Endothelial cell (in vitro differentiated cells): ENCODE measurements at places on chromosomes 1 and 21. TPM values are rescaled to one million over a fixed set of nuclear protein-coding genes. Genes with fewer than 3 reads are reported as not detected.

OR6N1 gene
- total RNA-seq = not detected

GRCh38 chr1:214466403-214467077 is 84.9 kb downstream of the PTPN14 start:
- no peak for DNase-seq

GRCh38 chr21:44555200-44555875 is 3.3 kb downstream of the KRTAP10-3 start:
- DNase-seq = no peak

- no peak for DNase-seq
Measured at GRCh38 chr1:222138095-222138494, 396.2 kb upstream of the DUSP10 start.

GRCh38 chr1:54046671-54047383 is 6.2 kb downstream of the TMEM59 start:
- DNase-seq = no peak
